SHP77 treated with DMSO at 0.1 percent for 48 hours (cell line): ENCODE measurements at places on chromosomes 11 and 22.

DNA sequence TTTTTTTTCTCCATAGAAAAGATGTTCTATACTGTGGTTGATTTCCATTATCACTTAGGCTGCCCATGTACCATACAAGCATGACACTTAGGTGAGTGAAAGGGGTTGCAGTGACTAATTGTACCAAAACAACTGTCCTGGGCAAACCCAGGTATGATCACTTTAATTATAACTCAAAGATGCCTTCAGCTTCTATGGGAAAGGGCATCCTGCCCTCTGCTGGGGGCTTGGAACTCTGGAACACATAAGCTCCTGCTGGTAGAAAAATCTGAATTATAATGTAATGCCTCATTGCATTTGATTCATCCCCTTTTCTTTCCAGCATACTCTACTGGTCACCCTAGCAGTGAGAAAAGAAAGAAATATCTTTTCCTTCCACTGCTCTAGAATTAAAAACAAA, 206.3 kb downstream of the DDX10 start:
- DNase-seq: no peak

DNA sequence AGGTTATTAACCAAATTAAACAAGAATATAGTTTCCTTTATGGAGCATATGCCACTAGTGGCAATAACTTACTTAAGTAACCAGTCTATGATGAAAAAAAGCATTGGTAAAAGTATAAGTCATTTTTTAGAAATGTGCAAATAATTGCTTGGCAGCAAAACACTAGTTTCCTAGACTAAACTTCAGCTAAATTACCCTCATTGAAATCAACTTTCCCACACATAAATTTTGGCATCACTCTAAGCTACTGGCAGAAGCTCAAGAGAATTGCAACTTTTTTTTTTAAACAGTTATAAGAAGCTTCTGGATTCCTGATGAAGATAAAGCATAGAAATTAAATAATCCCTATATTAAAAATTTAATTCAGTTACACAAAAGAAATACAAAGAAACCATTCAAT, 12.5 kb downstream of the CCDC34 start:
- DNase-seq: no peak

DNA sequence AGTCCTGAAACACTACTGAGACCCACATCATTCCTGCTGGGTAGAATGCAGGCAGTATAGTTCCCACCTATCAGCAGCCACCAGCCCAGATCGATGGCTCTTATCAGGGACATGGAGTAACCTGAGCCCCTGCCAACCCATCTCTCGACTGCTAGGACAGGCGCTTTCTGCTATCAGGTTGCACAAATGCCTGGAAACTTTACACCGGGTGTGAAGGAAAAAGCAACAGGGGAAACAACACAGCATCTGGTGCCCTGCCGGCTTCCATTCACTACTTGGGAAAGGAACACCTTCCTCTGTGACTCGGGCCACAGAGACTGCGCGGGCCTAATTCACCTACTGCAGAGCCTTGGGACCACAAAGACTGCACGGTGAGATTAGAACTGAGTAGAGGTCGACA, 18.5 kb downstream of the RBFOX2 start:
- DNase-seq: no peak

DNA sequence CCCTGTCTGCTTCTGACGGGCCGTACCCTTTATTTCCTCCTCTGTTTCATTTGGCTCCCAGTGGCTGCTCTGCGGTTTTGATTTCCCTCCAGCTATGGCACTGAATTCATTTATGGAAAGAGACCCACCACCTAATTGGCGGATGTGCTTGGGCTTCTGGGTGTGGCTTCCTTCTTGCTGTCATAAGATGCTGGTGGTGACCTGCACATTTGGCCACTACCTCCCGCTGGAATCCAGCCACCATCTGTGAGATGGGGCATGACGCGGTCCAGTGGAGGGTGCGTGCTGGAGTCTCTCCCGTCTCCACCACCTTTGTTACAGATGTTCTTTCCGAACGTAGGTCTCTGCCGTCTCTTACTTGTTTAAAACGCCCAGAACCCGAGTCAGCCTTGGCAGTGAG, 47.7 kb upstream of the FADD start:
- DNase-seq: no peak

DNA sequence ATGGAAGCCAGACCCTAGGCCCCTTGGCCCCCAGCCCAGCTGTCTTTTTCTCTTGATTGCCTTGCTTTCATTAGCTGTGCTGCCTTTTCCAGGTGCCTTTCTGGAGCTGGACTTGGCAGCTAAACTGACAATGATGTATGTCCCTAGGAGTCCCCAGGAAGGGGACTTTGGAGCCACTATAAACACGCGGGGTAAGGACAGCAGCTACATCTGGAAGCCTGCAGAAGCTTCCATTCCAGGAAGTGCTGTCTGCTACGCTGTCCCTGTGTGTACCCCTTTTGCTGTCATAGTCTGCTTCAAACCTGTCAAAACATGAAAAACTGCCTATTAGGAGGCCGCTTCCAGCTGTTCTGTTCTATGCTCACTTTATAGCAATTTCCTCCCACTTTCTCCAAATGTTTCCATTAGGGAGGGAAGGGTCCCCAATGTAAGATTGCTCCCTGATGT, 153.3 kb upstream of the RAG2 start:
- no peak for DNase-seq
